ENCODE measurements at places on chromosomes 4 and X. TPM values are rescaled to one million over a fixed set of nuclear protein-coding genes. Genes with fewer than 3 reads are reported as not detected.

Gene SLC49A3
- total RNA-seq, result 12.2 TPM

Gene VCX
- total RNA-seq, result not detected

Gene WDR13
- 131 TPM for total RNA-seq

DNA sequence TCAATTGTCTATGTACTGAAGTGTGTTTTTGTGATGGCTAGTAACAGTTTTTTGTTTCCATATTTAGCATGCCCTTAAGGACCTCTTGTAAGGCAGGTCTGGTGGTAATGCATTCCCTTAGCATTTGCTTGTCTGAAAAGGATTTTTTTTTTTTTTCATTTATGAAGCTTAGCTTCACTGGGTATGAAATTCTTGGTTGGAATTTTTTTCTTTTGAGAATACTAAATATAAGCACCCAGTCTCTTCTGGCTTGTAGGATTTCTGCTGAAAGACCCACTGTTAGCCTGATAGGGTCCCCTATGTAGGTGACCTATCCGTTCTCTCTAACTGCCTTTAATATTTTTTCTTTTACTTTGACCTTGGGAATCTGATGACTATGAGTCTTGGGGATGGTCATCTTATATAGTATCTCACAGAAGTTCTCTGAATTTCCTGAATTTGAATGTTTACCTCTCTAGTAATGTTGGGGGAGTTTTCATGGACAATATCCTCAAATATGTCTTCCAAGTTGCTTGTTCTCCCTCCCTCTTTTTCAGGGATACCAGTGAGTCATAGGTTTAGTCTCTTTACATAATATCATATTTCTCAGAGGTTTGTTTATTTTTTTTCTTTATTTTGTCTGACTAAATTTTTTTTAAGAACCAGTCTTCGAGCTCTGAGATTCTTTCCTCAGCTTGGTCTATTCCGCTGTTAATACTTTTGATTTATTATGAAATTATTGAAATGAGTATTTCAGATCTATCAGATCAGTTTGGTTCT, 157.1 kb upstream of the PGRMC2 start:
- H3K27me3 ChIP-seq, result no peaks in the 10 kb centered on the region
- no peaks in the 10 kb centered on the region for H3K36me3 ChIP-seq
- H3K27ac ChIP-seq, result no peak overlapping the region
- no peak for DNase-seq

Gene CTAG1B
- not detected for total RNA-seq

DNA sequence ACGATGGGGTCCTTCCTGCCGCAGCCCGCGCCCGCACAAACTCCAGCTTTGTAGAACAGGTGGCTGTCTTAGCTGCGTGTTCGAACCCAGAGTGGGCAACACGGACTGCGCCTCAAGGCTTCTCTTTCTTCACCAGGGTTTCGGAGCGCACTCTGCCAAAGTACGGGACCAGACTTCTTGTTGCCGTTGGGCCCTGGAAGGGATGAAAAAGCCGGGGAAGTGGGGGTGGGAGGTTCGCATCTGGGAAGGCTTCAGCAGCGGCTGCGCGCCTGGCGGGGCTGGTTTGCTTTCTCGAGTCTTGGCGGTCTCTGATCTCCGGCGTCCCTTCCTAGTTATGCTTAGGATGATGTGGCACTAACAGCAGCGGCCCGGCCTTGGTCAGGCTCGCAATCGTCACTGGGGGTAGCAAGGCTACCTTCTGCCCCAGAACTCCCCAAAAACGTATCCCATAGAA, 673 bp downstream of the PARM1 start:
- peak overlapping the region; percentile 54 for H3K4me3 ChIP-seq
- DNase-seq, result peak; percentile 16
- no peaks in the 10 kb centered on the region for H3K36me3 ChIP-seq
- H3K27me3 ChIP-seq, result peaks cover 16% of the 10 kb centered on the region

GRCh38 chrX:104482757-104483156, 83.2 kb upstream of the IL1RAPL2 start:
- H3K36me3 ChIP-seq, result no peaks in the 10 kb centered on the region
- H3K4me1 ChIP-seq, result no peaks in the 10 kb centered on the region
- H3K4me3 ChIP-seq, result no peak overlapping the region
- DNase-seq, result no peak

DNA sequence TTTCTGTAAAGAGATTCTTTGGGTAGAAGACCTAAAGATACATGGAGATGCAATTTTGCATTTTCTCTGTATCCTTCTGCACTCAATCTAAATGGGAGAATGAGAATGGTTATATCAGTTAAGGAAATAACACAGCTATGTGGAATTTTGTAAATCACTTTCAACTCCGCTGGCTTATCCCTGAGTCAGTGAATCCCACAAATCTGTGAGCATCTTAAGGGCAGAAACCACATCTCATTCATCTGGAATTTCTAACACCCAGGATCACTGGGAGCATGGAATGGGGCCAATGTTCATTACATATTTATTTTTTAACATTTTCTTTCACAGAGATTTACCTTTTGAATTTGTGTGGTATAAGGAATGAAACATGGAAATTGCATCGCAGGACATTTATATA, 167.8 kb downstream of the CFAP47 start:
- H3K36me3 ChIP-seq, result no peaks in the 10 kb centered on the region
- H3K27me3 ChIP-seq, result no peaks in the 10 kb centered on the region
- H3K4me3 ChIP-seq, result no peak overlapping the region
- H3K27ac ChIP-seq, result no peak overlapping the region
- no peak for DNase-seq

GRCh38 chr4:74499986-74500781, 55.2 kb downstream of the AREG start:
- H3K4me3 ChIP-seq, result no peak overlapping the region
- no peaks in the 10 kb centered on the region for H3K27me3 ChIP-seq
- H3K4me1 ChIP-seq, result no peaks in the 10 kb centered on the region
- no peaks in the 10 kb centered on the region for H3K36me3 ChIP-seq
- H3K27ac ChIP-seq, result no peak overlapping the region
- no peak for DNase-seq

- H3K27me3 ChIP-seq, result no peaks in the 10 kb centered on the region
- H3K4me3 ChIP-seq, result no peak overlapping the region
- no peaks in the 10 kb centered on the region for H3K36me3 ChIP-seq
- DNase-seq, result no peak
These were observed 28.5 kb downstream of the PTTG2 start for GRCh38 chr4:37988670-37989069.

GRCh38 chr4:74897386-74897785, 35.5 kb upstream of the PARM1 start:
- DNase-seq, result no peak
- H3K4me1 ChIP-seq, result no peaks in the 10 kb centered on the region
- H3K27ac ChIP-seq, result no peak overlapping the region
- H3K27me3 ChIP-seq, result no peaks in the 10 kb centered on the region
- H3K36me3 ChIP-seq, result no peaks in the 10 kb centered on the region

DNA sequence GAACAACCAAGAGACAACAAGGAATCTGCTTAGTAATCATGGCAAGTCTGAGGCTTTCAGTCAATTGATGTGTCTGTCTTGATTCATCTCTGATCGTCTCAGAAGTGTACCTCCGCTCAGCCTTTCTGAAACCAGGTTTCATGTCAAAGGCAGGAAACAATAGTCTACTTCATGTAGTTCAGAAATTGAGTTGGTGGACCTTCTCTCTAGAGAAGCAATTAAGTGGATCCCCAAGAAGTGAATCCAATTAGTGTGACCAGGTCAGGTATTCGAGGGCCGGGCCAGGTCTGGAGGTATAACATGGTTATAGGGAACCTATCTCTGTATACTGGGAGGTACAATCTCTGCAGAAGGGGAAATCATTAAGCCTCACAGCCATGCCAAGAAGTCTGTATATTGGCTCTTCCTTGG, 32.0 kb downstream of the DAPP1 start:
- H3K27ac ChIP-seq, result no peak overlapping the region
- DNase-seq, result no peak
- no peak overlapping the region for H3K4me3 ChIP-seq

DNA sequence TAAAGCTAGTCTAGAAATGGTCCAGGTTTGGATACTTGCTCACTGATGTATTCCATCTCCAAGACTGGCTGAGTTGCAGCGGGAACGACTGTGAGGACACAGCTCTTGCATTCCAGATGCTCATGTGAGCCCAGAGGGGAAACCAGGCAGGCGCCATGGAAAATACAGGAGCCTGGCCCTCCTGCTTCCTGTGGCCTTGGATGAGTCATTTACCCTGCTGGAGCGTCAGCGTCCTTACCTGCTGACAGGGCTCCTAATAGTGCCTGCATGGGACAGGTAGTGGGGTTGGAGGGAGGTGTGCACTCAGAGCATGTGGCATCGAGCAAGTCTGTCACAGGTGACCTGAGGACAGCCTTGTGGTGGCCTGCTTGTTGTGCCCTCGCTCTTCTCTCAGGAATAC, 69.4 kb downstream of the NSG1 start:
- H3K36me3 ChIP-seq, result no peaks in the 10 kb centered on the region
- no peak overlapping the region for H3K27ac ChIP-seq
- no peak for DNase-seq
- no peaks in the 10 kb centered on the region for H3K4me1 ChIP-seq
- H3K27me3 ChIP-seq, result no peaks in the 10 kb centered on the region

- H3K4me1 ChIP-seq, result no peaks in the 10 kb centered on the region
- H3K36me3 ChIP-seq, result peaks cover 7% of the 10 kb centered on the region
- peak; percentile 69 for DNase-seq
- no peaks in the 10 kb centered on the region for H3K27me3 ChIP-seq
- no peak overlapping the region for H3K27ac ChIP-seq
- no peak overlapping the region for H3K4me3 ChIP-seq
These were observed 16.8 kb downstream of the FGFR3 start for GRCh38 chr4:1809754-1810502.

DNA sequence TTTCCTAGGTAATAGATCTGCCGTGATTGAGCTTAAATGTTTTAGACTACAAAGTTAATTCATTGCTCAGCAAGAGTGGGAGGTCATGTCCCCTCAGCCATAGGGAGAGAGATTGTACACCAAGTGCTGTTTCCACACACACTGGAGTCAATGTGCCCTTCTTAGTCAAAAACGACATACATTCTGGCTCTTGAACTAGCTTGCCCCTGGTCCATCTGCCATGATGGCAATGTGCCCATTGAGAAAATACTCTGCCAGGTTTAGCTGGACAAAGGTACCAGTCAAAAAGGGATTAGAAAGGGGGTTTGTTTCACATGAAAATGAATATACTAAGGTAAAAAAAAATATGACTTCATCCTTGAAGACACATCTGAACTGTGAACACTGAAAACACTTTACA, 377.1 kb upstream of the ADGRL3 start:
- no peak overlapping the region for H3K4me3 ChIP-seq
- no peak overlapping the region for H3K27ac ChIP-seq
- DNase-seq, result no peak
- H3K27me3 ChIP-seq, result no peaks in the 10 kb centered on the region
- no peaks in the 10 kb centered on the region for H3K36me3 ChIP-seq
- no peaks in the 10 kb centered on the region for H3K4me1 ChIP-seq

DNA sequence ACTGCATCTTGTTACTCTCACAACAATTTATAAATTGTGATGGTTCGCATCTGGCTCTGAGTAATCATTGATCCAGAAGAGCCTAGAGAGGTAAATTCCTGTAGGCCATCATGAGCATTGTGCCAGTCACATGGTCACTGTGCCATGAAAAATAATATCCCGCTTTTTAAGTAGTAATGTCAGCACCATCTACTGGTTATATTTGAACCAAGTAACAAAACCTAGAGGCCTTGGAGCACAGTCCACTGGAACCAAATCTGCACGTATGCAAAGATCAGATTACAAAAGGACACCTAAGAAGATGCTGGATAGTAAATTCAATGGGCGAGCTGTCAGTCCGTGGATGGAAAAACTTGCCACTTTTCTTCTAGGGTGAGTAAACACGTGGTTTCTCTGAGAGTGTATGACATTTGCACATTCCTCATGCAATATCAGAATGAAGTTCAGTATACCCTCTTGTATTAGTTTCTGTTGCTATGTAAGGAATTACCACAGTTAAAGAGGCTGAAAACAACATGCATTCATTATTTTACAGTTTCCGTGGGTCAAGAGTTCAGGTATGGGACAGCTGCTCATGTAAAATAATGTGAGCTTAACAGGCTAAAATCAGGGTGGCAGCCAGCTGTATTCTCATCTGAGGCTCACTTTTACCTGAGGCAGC, 26.8 kb downstream of the FAM114A1 start:
- no peak overlapping the region for H3K27ac ChIP-seq
- no peak for DNase-seq

Gene BCAP31
- 81.6 TPM for total RNA-seq

GRCh38 chr4:146379744-146380143, 142.0 kb downstream of the SLC10A7 start:
- no peaks in the 10 kb centered on the region for H3K4me1 ChIP-seq
- H3K36me3 ChIP-seq, result no peaks in the 10 kb centered on the region
- H3K27me3 ChIP-seq, result no peaks in the 10 kb centered on the region
- no peak overlapping the region for H3K27ac ChIP-seq

- H3K36me3 ChIP-seq, result no peaks in the 10 kb centered on the region
- H3K4me3 ChIP-seq, result no peak overlapping the region
- H3K4me1 ChIP-seq, result no peaks in the 10 kb centered on the region
- H3K27me3 ChIP-seq, result no peaks in the 10 kb centered on the region
These were observed 77.9 kb downstream of the TBL1X start for GRCh38 chrX:9542761-9543111.

GRCh38 chrX:44344687-44345086, 1.2 kb upstream of the EFHC2 start:
- H3K27me3 ChIP-seq, result peaks cover 57% of the 10 kb centered on the region
- no peaks in the 10 kb centered on the region for H3K36me3 ChIP-seq
- no peak for DNase-seq
- H3K4me1 ChIP-seq, result no peaks in the 10 kb centered on the region
- no peak overlapping the region for H3K27ac ChIP-seq
- H3K4me3 ChIP-seq, result no peak overlapping the region

GRCh38 chr4:154741922-154742850, 1.6 kb upstream of the LRAT start:
- no peaks in the 10 kb centered on the region for H3K36me3 ChIP-seq
- DNase-seq, result no peak
- no peak overlapping the region for H3K27ac ChIP-seq
- peak overlapping the region; percentile 39 for H3K4me3 ChIP-seq
- H3K4me1 ChIP-seq, result peaks cover 18% of the 10 kb centered on the region

GRCh38 chr4:123652476-123652875, 255.9 kb downstream of the SPRY1 start:
- no peak for DNase-seq
- H3K27ac ChIP-seq, result peak overlapping the region; percentile 46
- H3K36me3 ChIP-seq, result no peaks in the 10 kb centered on the region
- no peaks in the 10 kb centered on the region for H3K27me3 ChIP-seq
- peaks cover 18% of the 10 kb centered on the region for H3K4me1 ChIP-seq
- no peak overlapping the region for H3K4me3 ChIP-seq

DNA sequence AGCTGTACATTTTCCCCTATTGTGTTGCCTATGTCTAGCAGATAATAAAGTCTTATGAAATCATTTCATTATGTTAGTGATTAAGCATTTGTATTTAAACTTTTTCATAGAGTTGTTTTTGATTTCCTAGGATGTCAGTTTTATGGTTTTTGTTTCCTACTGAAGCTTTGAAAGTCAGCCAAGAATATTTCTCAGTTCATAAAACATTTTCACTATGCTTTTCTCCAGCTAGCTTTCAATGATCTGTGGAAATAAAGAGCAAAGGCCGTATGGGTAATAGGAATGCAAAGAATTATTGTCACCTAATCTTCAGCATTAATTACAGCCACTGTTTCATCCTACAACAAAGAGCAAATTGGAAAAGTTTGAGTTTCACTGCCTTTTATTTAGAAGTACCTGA, 145.7 kb upstream of the NUDT6 start:
- no peak overlapping the region for H3K4me3 ChIP-seq
- H3K27ac ChIP-seq, result no peak overlapping the region
- DNase-seq, result no peak
- no peaks in the 10 kb centered on the region for H3K4me1 ChIP-seq
- H3K27me3 ChIP-seq, result no peaks in the 10 kb centered on the region
- H3K36me3 ChIP-seq, result no peaks in the 10 kb centered on the region

GRCh38 chr4:24915121-24915922, 2.5 kb upstream of the CCDC149 start:
- no peak overlapping the region for H3K4me3 ChIP-seq
- H3K27ac ChIP-seq, result no peak overlapping the region
- no peak for DNase-seq
- H3K4me1 ChIP-seq, result peaks cover 15% of the 10 kb centered on the region
- no peaks in the 10 kb centered on the region for H3K27me3 ChIP-seq
- H3K36me3 ChIP-seq, result peaks cover 6% of the 10 kb centered on the region
